ENCODE measurements at places on chromosomes 2 and 18.

GRCh38 chr2:10427618-10427949, 20.5 kb downstream of the ODC1 start:
- no peak for DNase-seq

GRCh38 chr2:31217465-31218200, at the start of gene CAPN14:
TSS of gene CAPN14 (minus strand) at chr2:31217515. CDS start at chr2:31205447, 12,068 bp downstream.
- no peak for DNase-seq

DNA sequence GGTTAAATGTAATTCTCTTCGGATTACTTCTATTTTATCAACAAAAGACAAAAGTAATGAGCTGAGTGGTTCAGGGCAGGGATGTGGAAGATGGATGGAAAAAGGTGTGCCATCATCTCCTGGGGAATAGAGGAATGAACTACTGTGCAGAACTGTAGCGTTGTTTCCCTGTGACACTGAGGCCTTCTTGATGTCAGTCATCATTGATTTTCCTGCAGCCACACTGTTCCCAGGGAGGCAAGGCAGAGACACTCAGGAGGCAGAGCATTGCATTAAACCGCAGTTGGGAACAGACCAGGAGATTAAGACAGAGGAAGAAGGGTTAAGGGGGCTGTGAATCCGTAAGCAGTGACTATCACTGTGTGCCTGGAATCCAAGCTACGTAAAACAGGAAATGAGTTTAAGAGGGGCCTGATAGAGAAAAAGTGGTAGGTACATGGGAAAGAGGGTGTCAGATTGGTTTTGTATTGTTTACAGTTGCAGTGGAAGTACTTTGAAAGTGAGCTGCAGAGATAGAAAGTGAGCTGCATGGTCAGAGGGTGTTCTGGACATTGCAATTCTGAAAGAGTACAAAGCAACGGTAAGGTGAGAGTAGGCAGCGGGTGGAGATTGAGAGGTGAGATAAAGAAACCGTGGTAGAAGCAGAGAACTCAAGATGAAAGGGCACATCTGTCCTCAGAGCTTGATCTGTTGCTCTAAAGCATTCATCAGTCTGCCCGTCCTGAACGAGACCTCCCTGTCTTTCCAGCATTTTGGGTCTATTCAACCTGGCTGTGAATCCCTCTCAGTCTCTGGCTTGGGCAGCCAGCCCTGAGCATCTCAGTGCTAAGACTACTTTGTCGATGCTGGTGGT, 793.4 kb upstream of the CELF4 start:
- no peak for DNase-seq

DNA sequence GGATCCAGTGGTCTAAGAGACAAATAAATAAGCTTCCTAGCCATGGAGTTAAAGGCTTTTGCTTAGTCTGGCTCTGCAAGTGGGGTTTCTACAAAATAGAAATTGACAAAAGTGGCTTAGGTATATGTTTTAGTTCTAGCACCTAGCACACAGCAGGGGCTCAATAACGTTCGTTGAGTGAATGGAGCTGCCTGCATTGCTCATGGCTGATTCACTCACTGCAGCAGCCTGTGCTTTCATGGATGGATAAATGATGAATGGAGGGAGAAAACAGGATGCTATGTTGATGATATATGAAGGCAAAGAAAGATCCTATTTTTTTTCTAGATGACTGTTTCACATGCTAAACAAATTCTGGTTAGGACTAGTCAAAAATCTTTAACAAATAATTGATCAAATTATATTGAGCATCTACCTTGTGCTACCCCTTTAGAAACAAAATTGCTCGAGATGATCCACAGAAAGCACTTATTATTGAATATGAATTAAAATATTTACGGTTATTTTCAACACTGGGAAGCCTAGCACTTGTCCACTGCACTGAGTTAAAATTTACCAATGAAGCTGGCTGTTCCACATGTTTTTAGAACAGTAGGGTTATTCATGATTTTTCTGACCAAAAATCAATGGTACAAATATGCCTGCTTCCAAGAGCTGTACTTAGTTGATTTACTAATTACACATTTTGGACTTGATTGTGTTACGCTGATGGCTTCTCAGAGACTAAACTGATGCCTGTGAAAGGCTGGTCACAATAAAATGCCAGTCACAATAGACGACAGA, 39.6 kb downstream of the HDHD2 start:
- DNase-seq: no peak

- DNase-seq: no peak
Observed at GRCh38 chr2:202965810-202966460, 48.7 kb upstream of the NBEAL1 start.

GRCh38 chr2:207231106-207231865, 65.5 kb upstream of the KLF7 start:
- DNase-seq: no peak

DNA sequence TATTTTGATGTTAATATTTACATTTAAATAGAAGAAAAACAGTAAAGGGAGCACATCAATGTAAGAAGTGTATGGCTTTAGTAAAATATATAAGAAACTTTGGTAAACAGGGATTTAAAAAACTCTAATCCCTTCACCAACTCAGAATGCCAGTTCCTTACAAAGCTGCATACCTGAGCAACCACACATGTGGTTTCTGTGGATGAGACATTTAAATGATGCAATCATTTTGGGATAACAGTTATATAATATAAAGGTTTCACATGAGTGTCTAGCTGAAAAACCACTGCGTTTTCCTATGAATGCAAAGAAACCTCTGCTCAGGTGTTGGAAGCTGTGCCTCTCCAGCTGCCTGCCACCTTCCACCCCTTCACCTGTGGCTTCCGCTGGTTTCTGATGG, 209.1 kb upstream of the REV1 start:
- peak; percentile 29 for DNase-seq

- DNase-seq: no peak
Observed at GRCh38 chr2:197292619-197293018, 18.0 kb downstream of the ANKRD44 start.

GRCh38 chr2:162277381-162277780, 34.1 kb upstream of the FAP start:
- DNase-seq: no peak

DNA sequence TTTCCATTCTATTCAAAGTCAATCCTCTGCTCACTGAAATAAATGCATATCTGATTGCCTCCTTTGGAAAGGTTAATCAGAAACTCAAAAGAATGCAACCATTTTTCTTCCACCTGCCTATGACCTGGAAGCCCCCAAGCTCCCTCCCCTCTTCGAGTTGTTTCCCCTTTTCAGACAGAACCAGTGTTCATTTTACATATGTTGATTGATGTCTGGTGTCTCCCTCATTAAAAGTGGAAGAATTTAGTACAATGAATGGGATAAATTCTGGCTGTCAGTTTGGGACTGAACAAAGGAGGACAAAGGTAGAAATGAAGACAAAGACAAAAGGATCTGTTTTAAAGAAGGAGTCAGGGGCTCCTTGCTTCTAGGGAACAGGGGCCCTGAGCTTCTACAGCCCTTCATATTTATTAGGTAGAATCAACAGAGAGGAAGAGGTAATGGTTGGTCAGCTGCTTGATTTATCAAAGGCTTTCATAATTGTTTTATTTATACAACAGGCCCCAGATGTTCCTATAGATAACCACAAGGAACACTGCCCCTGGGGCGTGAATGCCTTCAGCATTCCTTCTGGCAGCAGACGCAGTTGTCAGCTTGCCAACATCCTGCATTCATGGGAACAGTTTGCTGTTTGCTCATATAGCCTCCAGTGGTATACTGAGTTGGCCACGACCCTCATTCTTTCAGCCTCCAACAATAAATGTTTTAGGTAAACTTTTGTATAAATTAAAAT, 949.8 kb upstream of the LRATD1 start:
- DNase-seq: peak; percentile 78

DNA sequence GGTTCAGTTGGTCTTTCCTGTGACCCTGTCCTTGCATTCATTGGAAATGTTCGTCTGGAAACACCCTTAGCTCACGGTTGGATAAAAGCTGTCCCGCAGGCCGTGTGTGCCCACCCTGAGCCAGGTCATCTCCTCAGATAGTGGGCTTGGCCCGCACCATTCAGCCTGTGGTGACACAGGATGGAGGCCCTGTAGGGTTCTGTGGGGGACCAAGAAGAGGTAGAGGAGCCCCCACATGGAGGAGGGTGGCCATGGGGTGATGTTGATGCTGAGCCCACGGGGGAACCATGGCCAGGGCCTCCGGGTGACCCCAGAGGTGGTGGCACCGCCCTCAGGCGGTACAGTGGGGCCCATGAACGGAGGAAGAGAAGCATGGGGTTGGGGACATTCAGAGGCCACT, 62.7 kb downstream of the ASAP2 start:
- no peak for DNase-seq

- no peak for DNase-seq
Observed at GRCh38 chr18:40283560-40283959, 1671.5 kb upstream of the PIK3C3 start.

DNA sequence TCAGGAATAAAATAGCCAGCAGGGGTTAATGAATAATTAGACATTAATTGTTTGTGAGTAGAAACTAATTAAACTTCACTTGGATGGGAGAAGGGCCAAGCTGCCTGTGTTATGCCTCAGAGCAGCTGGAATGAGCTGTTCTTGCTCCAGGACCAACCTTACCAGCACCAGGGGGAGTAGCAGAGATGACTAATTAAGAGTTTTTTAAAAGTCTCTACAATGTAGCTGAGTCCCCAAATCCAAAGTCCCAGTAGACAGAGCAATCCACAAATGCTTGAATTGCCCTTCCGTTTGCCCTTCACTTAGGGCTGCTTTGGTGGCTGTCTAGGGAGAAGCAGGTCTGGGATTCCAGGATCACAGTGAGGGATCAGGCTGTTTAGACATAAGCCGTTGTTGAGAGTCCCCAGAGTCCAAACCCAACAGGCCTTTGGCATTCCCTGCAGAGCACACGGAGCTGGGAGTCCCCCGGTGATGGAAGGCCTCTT, 59.4 kb downstream of the RHOB start:
- DNase-seq: no peak

DNA sequence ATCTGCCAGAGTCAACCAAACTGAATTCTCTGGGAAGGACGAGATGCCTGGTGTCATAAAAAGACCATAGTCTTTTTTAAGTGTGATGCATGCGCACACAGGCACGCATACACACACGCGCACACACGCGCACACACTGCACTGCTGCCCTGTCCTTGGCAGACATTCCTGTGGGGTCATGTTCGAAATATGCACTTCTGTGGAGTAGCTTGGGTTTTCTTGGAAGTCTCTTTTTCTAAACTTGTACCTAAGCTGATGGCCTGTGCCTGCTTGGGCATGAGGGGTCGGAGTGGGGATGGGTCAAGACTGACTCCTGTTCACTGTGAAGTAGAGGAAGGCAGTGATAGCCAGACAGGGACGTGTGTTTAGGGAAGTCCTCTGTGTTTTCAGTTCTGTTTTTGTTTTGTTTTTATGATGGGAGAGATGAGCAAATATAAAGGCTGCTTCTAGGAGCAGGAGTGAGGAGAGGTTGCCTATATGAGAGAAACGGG, 4.0 kb upstream of the RMC1 start:
- DNase-seq: no peak

DNA sequence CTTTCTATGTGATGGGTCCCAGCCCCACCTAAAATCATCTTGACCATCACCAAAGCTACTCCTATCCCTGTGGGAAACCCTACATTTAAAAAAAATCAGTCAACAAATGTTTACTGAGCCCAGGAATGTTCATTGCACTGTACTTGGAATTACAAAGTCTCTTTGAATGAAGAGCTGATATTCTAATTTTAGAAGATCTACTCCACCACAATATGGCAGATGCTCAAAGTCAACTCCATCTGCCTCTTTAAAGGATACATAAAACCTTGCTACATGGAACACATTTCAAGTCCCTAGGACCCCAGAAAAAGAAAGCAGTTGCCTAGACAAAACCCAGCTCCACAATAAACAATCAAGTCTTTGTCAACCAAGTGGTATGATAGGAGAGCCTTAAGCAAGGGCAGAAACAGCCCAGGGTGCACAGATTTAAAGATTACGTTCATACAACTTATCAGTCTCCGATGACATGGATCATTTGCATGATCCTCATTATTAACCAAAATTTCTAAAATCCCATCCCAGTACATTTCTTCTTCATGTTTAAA, 234.3 kb upstream of the ACVR2A start:
- no peak for DNase-seq

GRCh38 chr2:73142937-73143336, 30.2 kb upstream of the RAB11FIP5 start:
- DNase-seq: no peak

GRCh38 chr2:40361478-40361877, 90.4 kb downstream of the SLC8A1 start:
- no peak for DNase-seq

- DNase-seq: no peak
Observed at GRCh38 chr2:241932899-241933178, 63.3 kb downstream of the RTP5 start.

GRCh38 chr2:20203521-20204225, 21.3 kb downstream of the SDC1 start:
- no peak for DNase-seq

DNA sequence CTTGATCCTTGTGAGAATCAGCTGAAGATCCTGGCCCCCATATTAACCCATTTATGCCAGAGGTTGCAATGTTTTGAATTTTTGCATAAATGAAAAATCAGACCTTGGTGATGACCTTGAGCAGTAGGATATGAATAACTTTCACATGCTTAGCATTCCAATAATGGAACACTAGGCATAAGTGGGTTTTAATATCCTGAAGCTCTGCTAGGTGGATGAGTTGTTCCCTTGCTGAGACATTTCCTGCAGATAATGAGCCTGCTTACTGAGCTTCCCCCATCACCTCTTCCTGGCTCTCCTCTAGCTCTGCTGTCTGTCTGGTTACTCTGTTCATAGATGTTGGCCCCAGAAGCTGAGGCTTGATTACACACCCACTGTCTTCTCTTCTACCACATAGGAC, 25.5 kb upstream of the SEC11C start:
- no peak for DNase-seq

- DNase-seq: no peak
Observed at GRCh38 chr2:119857742-119858141, 98.0 kb downstream of the PTPN4 start.

GRCh38 chr2:113098041-113098440, 29.4 kb upstream of the IL1RN start:
- DNase-seq: no peak

DNA sequence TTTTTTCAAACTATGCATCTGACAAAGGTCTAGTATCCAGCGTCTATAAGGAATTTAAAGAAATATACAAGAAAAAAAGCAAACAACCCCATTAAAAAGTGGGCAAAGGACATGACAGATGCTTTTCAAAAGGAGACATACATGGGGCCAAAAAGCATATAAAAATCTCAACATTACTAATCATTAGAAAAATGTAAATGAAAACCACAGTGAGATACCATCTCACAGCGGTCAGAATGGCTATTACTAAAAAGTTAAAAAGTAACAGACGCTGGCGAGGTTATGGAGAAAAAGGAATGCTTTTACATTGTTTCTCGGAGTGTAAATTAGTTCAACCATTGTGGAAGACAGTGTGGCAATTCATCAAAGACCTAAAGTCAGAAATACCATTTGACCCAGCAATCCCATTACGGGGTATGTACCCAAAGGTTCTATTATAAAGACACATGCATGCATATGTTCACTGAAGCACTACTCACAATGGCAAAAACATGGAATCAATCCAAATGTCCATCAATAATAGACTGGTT, 643.1 kb upstream of the LRRTM1 start:
- DNase-seq: no peak
